CD8-positive, alpha-beta memory T cell (primary cell): ENCODE measurements at places on chromosomes 16 and 17. TPM values are rescaled to one million over a fixed set of nuclear protein-coding genes. Genes with fewer than 3 reads are reported as not detected.

ZDHHC1 gene
- 1.3 TPM for total RNA-seq

TRIM65 gene
- 35.4 TPM for total RNA-seq

CKLF gene
- 121 TPM for total RNA-seq

SSH2 gene
- 28.1 TPM for total RNA-seq

NPB gene
- 0.62 TPM for total RNA-seq

ACSM3 gene
- 7.3 TPM for total RNA-seq

TNFSF13 gene
- total RNA-seq = 0.80 TPM

EFNB3 gene
- total RNA-seq = not detected

DNA sequence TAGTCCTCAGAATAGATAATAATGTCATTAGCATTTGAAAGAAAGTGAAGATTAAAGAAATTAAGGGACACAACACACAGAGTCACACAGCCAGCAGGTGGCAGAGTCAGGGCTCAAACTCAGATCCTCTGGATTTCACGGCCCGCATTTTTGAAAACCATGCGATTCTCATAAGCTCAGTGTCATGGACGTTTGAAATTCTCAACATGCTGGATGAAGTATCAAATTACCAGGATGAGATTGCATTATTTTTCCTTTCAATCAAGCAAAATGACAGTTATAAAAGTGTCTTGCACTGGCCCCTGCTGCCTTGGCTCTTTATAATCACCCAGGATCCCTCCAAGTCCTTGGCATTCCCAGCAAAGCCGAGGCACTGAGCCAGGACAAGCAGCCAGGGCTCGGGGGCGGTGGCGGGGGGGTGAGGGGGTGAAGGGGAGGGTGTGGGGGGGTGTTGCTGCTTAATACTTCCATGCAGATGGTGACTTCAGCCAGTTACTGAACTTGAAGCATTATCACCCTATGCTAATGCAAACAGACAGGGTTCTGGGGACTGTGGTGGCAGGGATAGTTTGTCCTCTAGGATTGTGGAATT is 6.6 kb upstream of the BMERB1 start:
- no peak overlapping the region for H3K4me3 ChIP-seq
- DNase-seq = peak; percentile 70
- no peaks in the 10 kb centered on the region for H3K4me1 ChIP-seq
- no peaks in the 10 kb centered on the region for H3K27me3 ChIP-seq

DNA sequence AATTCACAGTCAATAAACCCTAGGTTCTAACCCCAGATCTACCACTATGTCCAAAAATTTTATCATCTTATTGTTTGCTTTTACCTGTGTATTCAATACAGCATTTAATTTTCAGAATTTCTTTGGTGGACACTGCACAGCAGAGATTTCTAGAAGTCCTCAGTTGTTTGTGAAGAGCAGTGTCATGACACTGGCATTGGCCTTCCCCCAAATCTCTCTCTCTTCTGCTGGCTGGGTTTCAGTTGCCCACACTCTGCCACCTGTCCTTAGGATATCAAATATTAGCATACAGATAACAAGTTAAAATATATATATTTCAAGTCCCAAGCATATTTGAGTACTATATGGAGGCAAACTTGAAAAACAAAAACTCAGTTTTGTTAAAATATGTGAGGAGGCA is 2.0 kb upstream of the THUMPD1 start:
- H3K4me3 ChIP-seq = no peak overlapping the region
- H3K27me3 ChIP-seq = no peaks in the 10 kb centered on the region
- H3K36me3 ChIP-seq = peaks cover 4% of the 10 kb centered on the region
- H3K4me1 ChIP-seq = peaks cover 25% of the 10 kb centered on the region

GRCh38 chr16:54946909-54947308 is 16.2 kb downstream of the IRX5 start:
- H3K36me3 ChIP-seq = no peaks in the 10 kb centered on the region
- H3K27me3 ChIP-seq = no peaks in the 10 kb centered on the region
- no peak overlapping the region for H3K4me3 ChIP-seq
- DNase-seq = no peak

DNA sequence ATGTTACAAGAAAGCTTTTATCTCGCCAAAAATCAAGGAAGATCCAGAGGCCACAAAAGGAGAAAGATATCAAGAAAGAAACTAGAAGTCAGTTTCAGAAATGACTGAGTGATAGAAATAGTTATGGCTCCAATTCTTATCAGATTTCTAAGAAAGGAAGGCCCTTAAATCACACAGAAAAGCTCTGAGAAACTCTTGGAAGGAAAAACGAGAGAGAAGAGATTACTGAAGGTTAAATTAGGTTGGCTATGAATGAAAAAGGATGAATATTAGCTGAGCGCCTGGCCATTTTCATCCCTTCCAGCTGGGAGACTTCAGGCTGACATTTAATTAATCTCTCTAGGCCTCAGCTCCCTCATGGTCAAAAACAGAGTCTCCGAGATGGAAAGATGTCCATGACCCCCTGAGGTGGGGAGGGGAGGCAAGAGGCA is 72.3 kb downstream of the CYTH1 start:
- peaks cover 53% of the 10 kb centered on the region for H3K4me1 ChIP-seq
- no peak overlapping the region for H3K4me3 ChIP-seq
- DNase-seq = no peak
- H3K36me3 ChIP-seq = peaks cover 26% of the 10 kb centered on the region
- no peak overlapping the region for H3K27ac ChIP-seq

- no peak overlapping the region for H3K27ac ChIP-seq
- DNase-seq = no peak
- no peak overlapping the region for H3K4me3 ChIP-seq
- no peaks in the 10 kb centered on the region for H3K36me3 ChIP-seq
- H3K27me3 ChIP-seq = no peaks in the 10 kb centered on the region
These were observed 135.1 kb downstream of the PRKCA start for GRCh38 chr17:66437476-66438026.

- DNase-seq = no peak
- no peak overlapping the region for H3K4me3 ChIP-seq
- no peaks in the 10 kb centered on the region for H3K27me3 ChIP-seq
- no peaks in the 10 kb centered on the region for H3K4me1 ChIP-seq
- no peak overlapping the region for H3K27ac ChIP-seq
- no peaks in the 10 kb centered on the region for H3K36me3 ChIP-seq
These were observed 5.0 kb upstream of the RPH3AL start for GRCh38 chr17:357644-358043.

DNA sequence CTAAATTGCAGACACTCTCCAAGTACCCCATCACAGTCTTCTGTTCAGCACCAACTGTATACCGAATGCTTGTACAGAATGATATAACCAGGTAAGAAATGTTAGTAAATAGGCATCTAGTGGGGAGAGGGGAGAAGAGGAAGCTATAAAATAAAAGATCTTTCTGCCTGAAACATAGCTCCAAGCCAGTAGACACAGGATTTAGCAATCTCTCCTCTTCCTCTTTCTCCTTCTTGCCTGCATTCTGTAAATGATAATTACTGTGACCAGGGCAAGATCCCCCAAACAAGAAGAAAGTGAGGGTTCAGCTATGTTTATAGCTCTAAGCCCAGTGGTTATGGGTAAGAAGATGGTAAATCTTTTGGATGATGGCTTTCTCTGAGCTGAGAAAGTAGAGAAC is 17.9 kb downstream of the ACSM3 start:
- no peak overlapping the region for H3K4me3 ChIP-seq
- H3K36me3 ChIP-seq = no peaks in the 10 kb centered on the region
- no peaks in the 10 kb centered on the region for H3K27me3 ChIP-seq
- no peak overlapping the region for H3K27ac ChIP-seq
- no peaks in the 10 kb centered on the region for H3K4me1 ChIP-seq
- no peak for DNase-seq

DNA sequence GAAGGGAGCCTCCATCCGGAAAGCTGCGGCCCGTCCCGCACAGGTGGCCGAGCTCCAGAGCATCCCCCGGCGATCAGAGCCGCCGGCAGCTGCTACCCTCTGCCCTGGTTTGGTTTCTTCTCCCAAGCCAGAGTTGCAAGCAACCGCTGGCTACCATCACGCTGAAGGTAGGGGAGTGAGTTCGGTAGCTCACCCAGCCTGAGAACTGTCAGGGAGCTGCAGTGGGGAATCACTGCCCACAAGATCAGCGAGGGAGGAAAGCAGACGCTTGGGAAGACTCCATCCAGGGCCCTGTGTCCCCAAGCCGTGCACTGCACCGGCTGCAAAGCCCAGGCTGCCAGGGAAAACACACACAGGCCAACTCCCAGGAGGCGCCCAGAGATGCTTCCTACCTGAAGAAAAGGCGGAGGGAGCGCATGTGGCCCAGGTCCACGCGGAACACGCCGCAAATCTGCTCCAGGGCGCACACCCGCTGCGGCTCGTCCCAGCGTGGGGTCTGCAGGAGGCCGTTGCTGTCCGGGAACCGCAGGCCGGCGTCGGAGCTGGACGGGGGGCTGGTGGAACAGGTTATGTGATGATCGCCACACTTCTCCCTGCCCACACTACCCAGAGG is 83.3 kb downstream of the TBC1D16 start:
- no peaks in the 10 kb centered on the region for H3K27me3 ChIP-seq
- H3K4me1 ChIP-seq = no peaks in the 10 kb centered on the region
- no peaks in the 10 kb centered on the region for H3K36me3 ChIP-seq
- no peak overlapping the region for H3K4me3 ChIP-seq

DNA sequence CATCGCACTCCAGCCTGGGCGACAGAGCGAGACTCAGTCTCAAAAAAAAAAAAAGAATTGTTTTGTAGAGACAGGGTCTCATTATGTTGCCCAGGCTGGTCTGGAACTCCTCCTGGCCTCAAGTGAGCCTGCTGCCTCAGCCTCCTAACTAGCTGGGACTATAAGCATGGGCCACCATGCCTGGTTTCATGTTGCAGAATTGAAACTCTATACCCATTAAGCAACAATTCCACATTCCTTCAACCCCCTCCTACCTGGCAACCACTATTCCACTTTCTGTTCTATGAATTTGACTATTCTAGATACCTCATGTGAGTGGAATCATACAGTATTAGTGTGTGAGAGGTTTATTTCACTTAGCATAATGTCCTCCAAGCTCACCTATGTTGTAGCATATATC is 24.5 kb downstream of the RNF135 start:
- no peak overlapping the region for H3K27ac ChIP-seq
- no peak for DNase-seq
- no peak overlapping the region for H3K4me3 ChIP-seq
- no peaks in the 10 kb centered on the region for H3K36me3 ChIP-seq

- no peak overlapping the region for H3K27ac ChIP-seq
- no peaks in the 10 kb centered on the region for H3K4me1 ChIP-seq
- no peak for DNase-seq
- no peaks in the 10 kb centered on the region for H3K36me3 ChIP-seq
These were observed 13.6 kb downstream of the KIF19 start for GRCh38 chr17:74339537-74340195.

DNA sequence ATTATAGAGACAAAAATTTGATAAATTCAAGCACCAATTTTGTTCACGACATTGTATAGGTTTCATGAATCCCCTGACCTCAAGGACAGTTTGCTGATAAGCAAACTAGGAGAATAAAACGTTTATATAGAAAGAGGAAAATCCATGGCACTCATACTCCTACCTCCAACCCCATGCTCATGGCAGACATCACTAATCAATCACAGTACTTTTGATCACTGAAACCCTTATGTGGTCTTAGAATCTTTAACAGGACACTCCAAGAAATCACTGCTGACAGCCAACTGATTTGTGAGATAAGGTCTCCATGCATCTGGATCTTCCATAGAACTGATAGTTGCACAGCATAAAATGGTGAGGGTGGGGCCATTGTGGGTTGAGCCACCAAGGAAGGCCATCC is 4.7 kb upstream of the NHERF1 start:
- no peaks in the 10 kb centered on the region for H3K36me3 ChIP-seq
- H3K27me3 ChIP-seq = no peaks in the 10 kb centered on the region
- DNase-seq = no peak
- no peak overlapping the region for H3K27ac ChIP-seq
- H3K4me1 ChIP-seq = peaks cover 91% of the 10 kb centered on the region

DNA sequence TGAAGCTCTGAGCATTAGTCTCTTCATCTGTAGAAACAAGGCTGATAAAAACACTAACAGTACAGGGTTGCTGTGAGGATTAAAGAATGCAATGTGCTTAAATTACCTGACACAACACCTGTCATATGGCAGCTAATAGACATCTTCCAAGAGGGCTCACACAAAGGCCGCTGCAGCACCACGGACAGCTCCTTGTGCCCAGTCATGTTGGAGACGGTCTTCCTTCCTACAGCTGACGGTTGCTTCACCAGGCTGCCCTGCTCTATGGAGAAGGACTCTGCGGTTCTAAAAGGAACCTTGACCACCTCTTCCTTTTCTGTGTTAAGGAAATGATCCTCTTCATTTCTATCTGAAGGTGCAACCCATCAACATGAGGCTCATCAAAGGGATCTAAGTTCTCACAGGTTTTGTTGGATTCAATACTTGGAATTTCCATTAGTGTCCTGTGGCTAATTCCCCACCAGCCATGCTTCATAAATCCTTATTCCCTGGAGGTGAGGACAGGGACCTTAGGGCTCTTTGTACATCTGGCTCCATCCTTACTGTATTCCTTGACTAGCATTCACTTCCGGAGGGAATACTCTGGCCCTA is 138.9 kb upstream of the CES5A start:
- peak; percentile 54 for DNase-seq
- no peaks in the 10 kb centered on the region for H3K36me3 ChIP-seq
- peaks cover 3% of the 10 kb centered on the region for H3K27me3 ChIP-seq
- no peaks in the 10 kb centered on the region for H3K4me1 ChIP-seq
- H3K4me3 ChIP-seq = no peak overlapping the region

GRCh38 chr17:75125984-75126383 is 5.6 kb downstream of the NT5C start:
- H3K4me3 ChIP-seq = no peak overlapping the region
- peaks cover 35% of the 10 kb centered on the region for H3K4me1 ChIP-seq
- no peak for DNase-seq
- H3K27ac ChIP-seq = no peak overlapping the region
- no peaks in the 10 kb centered on the region for H3K27me3 ChIP-seq

- H3K27me3 ChIP-seq = no peaks in the 10 kb centered on the region
- H3K36me3 ChIP-seq = no peaks in the 10 kb centered on the region
- DNase-seq = no peak
- no peak overlapping the region for H3K27ac ChIP-seq
- H3K4me3 ChIP-seq = no peak overlapping the region
These were observed 39.7 kb downstream of the CUEDC1 start for GRCh38 chr17:57915544-57915943.

GRCh38 chr17:55693254-55694216 is 29.1 kb downstream of the TMEM100 start:
- no peaks in the 10 kb centered on the region for H3K4me1 ChIP-seq
- H3K4me3 ChIP-seq = no peak overlapping the region
- no peaks in the 10 kb centered on the region for H3K27me3 ChIP-seq
- no peaks in the 10 kb centered on the region for H3K36me3 ChIP-seq
- no peak for DNase-seq

GRCh38 chr16:16869746-16870145 is 490.8 kb downstream of the NPIPA7 start:
- DNase-seq = no peak
- no peaks in the 10 kb centered on the region for H3K4me1 ChIP-seq
- no peaks in the 10 kb centered on the region for H3K27me3 ChIP-seq
- no peaks in the 10 kb centered on the region for H3K36me3 ChIP-seq
- no peak overlapping the region for H3K27ac ChIP-seq

GRCh38 chr16:70480127-70481105 is 26.0 kb downstream of the FCSK start:
- no peak overlapping the region for H3K27ac ChIP-seq
- H3K27me3 ChIP-seq = no peaks in the 10 kb centered on the region
- H3K36me3 ChIP-seq = peaks cover 11% of the 10 kb centered on the region
- DNase-seq = no peak
- no peaks in the 10 kb centered on the region for H3K4me1 ChIP-seq
